ENCODE measurements at places on chromosomes 13 and 19.

DNA sequence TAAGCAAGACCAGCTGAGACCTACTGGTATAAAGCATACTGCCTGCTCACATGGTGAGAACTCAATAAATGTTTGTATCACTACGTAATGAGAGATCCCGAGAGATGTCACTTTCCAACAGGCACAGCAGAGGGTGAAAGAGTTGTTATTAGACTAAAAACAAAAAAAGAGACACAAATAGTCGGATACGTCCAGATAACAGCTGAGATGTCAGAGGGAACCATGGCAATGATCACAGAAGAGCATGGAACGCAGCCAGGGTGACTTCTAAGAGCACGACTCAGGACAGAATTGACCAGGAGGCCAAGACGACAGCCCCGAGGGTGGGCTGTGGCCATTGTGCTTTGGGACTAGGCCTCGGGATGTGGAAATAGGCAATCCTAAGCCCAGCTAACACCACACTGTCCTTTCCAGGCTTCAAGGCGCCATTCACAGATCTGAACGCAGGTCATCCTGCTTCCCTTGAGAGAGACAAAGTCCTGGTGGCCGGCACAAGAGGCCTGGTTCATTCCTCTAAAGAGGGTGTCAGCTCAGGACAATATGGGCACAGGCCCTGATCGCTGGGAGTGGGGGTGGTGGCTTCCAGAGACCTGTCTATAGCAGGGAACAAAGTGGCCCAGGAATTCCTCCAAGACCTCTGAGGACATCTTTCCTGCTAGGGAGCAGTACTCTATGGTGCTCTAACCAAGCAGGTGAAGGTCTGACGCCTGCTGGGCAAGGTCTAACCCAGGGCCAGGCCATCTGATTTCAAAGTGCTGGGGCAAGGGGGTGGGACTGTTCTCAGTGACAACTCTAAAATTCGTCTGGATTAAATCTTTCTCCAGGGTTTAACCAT is 3.2 kb downstream of the SH3GL1 start:
- DNase-seq: no peak

GRCh38 chr13:30877335-30877734 is 28.7 kb upstream of the MEDAG start:
- DNase-seq: no peak

DNA sequence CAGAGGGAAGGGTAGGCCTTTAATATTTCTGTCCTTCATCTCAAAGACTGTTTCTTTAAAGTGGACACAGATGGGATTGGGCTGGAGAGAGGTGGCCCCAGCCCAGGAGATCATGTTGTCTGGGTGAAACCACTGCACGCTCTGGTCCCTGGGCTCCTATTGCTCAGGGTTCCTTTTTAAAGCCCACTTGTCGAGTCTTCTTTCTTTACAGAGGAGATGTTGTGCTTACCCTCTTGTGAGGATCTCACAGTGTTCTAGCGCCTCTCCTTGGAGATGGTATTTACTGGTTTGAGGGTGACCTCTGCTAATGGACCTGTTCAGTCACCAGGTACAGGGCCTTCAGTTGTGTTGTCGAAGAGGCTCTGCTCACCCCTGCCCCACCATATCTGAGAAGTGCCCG is 128.4 kb downstream of the TM9SF2 start:
- DNase-seq: no peak

- DNase-seq: no peak
Measured at GRCh38 chr19:15108845-15109767, 1.9 kb downstream of the SYDE1 start.

- DNase-seq: no peak
Measured at GRCh38 chr19:42816894-42817293, 51.4 kb upstream of the PSG8 start.

- no peak for DNase-seq
Measured at GRCh38 chr13:60370343-60370742, 26.7 kb upstream of the TDRD3 start.

GRCh38 chr19:36169084-36169760 is 17.0 kb upstream of the COX7A1 start:
- no peak for DNase-seq

DNA sequence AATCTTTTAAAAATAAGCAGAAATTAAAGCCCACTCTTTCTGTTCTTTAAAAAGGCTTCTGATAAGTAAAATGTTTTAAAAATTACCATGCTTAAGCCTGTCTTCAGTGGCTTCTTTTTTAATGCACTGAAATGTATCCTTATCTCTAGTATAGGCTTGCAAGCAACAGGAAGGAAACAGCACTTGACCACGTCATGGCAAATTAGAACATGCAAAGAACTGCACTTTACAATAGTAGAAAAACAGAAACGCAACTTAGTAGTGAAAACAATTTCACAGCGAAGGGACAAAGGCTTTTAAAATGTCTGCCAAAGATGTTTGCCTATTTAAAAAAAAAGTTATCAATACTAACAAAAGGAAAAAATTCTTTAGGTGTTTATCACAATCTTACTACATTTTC is 36.3 kb downstream of the ELF1 start:
- peak; percentile 84 for DNase-seq

- DNase-seq: no peak
Measured at GRCh38 chr13:85313761-85314503, 485.3 kb downstream of the SLITRK6 start.

GRCh38 chr13:23432626-23433025 is 876 bp downstream of the SACS start:
- DNase-seq: no peak

DNA sequence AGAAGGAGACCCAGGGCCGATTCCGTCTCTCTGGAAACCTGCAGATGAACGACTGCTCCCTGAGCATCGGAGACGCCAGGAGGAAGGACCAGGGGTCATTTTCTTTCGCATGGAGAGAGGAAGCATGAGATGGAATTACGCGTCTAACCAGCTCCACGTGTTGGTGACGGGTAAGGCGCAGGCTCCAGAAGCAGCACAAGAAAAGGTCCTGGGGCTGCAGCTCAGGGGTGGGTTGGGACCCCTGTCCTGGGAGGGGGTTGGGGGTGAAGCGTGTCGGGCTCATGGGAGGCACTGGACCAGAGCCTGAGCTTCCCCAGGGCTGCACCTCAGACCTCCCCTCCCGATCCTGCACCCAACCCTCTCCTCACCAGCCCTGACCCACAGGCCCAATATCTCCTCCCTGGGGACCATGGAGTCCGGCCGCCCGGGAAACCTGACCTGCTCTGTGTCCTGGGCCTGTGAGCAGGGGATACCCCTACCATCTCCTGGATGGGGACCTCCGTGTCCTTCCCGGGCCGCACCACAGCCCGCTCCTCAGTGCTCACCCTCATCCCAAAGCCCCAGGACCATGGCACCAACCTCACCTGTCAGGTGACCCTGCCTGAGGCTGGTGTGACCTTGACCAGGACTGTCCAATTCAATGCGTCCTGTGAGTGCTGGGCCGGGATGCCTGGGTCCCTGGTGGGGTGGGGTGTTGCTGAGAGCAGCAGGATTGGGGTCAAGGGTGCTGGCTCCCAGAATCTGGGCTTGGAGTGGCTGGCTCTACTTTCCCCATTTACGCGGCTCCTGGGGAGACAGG is 39.6 kb upstream of the CD33 start:
- no peak for DNase-seq

DNA sequence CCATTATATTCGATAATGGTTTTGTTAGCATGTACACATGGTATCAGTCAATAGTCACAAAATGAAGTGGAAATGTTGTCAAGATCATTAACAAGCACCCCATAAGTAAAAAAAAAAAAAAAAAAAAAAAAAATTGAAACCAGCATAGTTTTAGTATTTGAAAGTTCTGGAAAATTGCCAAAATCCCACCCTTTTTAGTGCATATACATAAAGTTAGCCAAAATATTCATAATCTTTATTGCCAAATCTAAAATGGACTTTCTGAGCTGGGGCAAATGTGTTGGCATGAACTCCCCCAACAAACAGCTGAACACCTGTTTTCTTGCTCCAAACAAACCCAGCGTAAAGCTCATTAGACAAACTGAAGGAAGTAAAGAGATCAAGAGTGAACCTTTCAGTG is 73.9 kb downstream of the MZT1 start:
- DNase-seq: no peak

GRCh38 chr13:33763021-33763420 is 54.9 kb upstream of the RFC3 start:
- DNase-seq: no peak

DNA sequence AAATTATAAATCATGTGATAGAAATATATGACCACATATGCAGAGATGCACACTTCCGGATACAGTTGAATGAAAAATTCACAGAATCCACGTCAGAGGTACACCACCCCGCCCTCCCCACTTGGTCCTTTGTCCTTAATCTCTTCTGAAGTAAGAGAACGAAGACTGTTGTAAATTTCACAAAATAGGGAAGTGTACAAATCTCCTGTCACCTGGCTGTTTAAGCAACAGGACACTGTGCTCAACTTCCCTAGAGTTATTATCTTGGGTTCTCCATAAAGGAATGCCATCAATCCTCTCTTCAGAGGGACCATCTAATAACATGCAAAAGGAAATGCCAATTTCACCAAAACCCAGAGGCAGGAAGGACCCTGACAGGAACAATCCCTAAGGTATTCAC is 10.5 kb upstream of the CEACAM6 start:
- DNase-seq: no peak

DNA sequence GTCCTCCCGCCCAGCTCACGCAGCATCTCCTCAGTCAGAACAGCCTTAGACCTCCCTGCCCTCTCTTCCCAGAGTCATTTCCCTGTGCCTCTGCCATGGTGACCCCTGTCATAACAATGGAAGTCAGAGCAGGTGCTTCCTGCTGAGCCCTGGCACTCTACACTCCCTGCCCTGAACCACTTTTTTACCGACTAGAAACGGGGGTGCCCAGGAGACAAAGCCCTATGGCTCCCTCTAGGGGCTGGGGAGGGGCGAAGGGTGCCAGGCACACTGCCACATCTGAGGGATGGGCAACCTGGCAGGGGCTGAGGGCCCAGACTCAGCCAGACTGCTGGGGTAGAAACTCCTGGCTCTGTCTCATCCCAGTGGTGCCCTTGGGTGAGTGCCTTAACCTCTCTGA is 16.4 kb downstream of the ZNF574 start:
- peak; percentile 56 for DNase-seq

- no peak for DNase-seq
Measured at GRCh38 chr13:112782429-112783010, 92.7 kb downstream of the ATP11A start.

- no peak for DNase-seq
Measured at GRCh38 chr13:26280822-26281221, 26.9 kb downstream of the CDK8 start.

DNA sequence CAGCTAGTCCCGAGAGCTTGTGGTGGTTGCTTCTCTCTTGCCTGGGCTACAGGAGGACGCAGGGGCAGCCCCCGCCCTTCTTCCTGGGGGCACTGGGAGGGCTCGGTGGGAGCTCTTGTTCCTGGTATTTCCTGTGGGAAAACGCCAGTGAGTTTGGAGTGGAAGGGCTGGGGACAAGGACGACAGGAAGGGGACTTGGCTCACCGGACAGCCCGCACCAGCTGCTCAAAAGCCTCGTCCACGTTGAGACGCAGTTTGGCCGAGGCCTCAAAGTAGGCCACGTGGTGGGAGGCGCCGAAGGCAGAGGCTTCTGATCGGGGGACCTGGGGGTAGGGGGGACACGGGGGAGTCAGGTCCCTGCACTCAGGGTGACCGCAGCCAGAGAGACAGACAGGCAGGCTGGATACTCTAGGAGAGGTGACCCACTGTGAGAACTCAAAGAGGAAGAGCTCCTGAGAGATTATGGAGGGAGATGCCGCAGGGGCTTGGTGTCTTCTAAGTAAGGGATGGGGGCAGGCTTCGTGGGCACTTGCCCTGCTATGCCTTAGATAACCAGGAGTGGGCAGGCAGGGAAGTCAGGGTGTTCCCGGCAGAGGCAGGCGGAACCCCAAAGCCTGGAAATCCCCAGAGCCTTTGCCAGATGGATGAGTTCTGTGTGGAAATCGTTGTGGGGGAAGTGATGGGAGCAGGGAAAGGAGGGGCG is 4.3 kb downstream of the RRAS start:
- DNase-seq: no peak

DNA sequence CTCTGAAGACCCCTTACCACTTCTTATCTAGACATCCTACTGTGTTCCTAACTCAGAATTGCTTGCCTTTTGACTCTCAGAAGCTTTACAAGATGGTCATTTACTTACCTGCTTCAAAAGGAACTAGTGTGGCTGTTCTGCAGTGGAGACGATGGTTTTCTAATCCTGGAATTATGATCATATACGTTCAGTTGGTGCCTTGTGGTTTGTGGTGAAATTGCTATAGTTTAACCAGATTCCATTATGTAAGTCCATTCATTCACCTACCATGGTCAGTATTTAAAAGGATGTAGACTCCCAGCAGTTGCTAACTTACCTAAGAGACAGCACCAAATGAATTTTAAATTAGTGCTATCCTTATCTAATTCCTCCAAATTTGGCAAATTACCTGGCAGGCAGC is 210.9 kb downstream of the SHISA2 start:
- no peak for DNase-seq

- DNase-seq: no peak
Measured at GRCh38 chr13:62324842-62325241, 909.2 kb upstream of the PCDH20 start.

- no peak for DNase-seq
Measured at GRCh38 chr13:30479154-30479882, 13.6 kb upstream of the HMGB1 start.

- no peak for DNase-seq
Measured at GRCh38 chr19:46406976-46407375, 6.4 kb downstream of the CCDC8 start.

DNA sequence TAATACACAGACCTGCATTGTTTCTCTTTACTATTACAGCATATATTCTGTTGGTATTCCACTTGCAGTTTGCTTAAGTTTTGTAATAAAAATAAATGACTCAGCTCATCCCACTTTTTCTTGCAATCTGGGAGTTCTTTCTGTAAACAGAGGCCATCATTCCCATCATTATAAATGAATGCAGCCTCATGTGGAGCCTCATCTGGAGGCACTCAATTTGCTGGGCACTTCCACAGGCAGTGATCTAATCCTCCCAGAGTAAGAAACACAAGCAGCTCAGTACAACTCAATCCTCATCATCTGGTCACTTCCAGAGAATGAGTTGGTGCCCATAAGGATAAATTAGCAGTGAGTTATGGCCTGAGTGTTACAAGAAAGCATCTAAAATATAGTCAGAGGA is 2801.9 kb downstream of the PCDH9 start:
- DNase-seq: no peak

DNA sequence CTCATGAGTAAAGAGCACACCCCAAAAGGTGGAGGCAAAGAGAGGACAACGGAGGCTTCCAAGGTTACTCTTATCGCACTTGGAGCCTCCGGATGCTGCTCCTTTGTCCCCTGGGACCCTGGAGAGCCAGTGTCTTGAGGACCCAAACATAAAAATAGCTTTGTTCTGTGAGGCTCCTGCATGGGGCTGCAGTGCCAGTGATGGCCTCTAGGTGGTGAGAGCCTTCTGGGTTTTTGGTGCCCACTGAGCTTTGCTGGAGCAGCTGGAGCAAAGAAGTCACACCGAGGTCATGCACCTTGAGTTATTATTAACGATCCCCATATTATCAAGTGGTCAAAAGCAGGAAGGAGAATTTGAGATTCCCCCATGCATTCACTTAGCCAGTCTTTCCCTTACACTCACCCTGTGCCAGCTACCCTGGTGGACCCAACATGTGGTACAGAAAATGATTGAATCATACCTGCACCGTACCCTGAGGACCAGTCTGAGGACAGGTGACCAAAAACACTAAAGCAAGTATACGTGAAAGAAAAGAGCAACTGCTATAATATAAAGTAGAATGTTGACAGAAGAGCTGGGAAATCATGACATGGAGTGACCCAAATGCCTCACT is 41.5 kb downstream of the ZNF682 start:
- DNase-seq: no peak

- no peak for DNase-seq
Measured at GRCh38 chr19:55347442-55348009, 7.0 kb downstream of the COX6B2 start.

- DNase-seq: no peak
Measured at GRCh38 chr19:343941-344624, 513 bp downstream of the MIER2 start.
